Tongue (tissue), 3 donors: ENCODE measurements at places on chromosomes 6 and 20. TPM values are rescaled to one million over a fixed set of nuclear protein-coding genes. Genes with fewer than 3 reads are reported as not detected.

DNA sequence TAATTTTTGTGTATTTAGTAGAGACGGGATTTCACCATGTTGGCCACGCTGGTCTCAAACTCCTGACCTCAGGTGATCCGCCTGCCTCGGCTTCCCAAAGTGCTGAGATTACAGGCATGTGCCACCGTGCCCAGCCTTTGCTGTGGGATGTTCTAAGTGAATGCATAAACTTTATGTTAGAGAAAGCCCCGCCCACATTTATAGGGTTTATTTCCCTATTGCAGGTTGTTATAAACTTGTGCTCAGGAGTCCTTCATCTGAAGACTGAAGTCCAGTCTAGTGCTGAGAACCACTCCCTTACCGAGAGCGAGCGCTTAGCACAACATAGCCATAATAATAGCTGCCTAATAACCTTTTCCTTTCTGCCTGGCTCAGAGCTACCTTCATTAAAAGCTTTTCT lies 75.4 kb upstream of the ZNF217 start:
- DNase-seq = no peak

GRCh38 chr20:347640-348484 lies 951 bp downstream of the NRSN2 start:
- DNase-seq = peak; percentile 98

DNA sequence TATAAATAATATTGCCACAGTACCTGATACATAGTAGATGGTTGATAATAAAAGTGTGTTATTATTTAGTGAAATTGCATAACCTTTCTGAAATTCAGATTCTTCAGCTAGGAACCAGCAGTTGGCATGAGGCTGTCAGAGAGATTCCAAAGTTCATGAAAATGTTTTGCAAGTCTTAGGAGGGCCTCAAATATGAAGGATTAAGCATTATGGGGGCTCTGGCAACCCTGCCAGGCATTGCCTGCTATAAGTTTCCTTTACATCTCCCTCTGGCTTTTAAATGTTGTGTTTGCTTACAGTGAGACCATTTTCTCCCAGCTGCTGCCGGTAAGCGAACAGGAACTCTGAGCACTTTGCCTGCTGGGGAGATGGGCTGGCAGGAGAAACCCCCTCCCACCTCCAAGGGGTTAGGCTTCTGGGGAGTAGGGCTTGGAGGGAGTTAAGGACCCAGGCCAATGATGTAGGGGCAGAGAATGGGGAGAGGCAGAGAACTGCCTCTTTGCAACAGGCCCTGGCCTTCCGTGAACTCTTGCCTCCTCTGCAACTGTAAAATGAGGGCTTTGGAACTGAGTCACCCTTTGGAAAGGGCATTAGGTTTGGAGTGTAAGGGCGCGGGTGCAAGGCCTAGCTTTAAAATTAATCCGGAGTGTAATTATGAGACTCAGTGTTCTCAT lies 33.2 kb upstream of the KIF3B start:
- DNase-seq = no peak

FOXA2 gene
- 1.1 TPM for total RNA-seq

PTCHD4 gene
- 1.4 TPM for total RNA-seq
